ENCODE measurements at places on chromosomes 13 and 19.

GRCh38 chr19:49389406-49389805 is 1.4 kb downstream of the KASH5 start:
- no peak for DNase-seq

DNA sequence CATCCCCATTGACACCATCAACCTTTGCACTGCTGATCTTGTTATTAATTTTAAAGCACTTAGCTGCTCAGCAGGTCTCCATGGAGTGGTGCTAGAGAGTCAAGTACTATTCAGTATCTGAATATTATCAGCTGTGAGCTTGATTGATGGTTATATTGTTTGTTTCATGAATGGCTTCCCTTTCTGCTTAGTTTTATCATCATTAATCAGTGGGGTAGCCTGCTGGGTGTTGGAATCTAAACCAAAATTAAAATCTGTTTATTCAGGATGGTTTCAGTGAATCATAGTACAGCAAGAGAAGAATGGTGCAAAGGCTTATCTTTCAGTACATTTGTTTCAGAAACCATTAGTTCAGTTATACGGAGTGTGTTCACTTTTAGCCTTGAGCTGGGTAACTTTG is 42.5 kb upstream of the SCEL start:
- no peak for DNase-seq

DNA sequence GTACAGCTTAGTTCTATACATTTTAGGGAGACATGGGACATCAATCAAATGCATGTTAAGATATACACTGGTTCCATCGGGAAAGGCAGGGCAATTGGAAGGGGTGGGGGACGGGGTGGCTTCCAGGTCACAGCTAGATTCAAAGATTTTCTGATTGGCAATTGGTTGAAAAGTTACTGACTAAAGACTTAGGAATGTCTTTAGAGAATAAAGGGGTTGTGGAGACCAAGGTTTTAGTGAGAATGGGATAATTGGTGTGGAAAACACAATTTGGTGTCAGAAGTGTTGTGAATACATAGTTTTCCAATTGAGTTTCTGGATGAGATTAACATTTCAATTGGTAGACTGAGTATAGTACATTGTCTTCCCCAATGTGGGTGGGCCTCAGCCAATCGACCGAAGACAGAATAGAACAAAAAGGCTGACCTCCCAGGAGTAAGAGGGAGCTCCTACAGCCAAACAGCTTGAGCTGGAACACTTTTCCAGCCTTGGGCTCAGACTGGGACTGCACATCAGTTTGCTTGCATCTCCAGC is 988 bp upstream of the CCDC169 start:
- DNase-seq = no peak

DNA sequence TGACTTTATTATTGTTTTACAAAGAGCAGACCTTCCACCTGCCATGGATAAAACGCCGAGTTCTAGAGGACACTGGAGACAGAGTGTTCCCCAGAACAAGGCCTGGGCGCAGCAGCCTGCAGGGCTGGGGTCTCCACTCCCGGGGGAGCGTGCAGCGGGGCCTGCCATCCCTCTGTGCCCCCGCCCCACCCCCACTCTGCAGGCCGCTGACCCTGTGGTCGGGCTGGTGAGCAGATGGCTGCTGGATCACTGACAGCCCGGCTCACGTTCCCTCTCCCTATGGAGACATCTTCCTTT is 8.6 kb upstream of the PTBP1 start:
- no peak for DNase-seq

- DNase-seq = no peak
Observed at GRCh38 chr13:39044536-39044935, 6.3 kb downstream of the NHLRC3 start.

GRCh38 chr13:94706843-94707399 is 5.4 kb downstream of the SOX21 start:
- no peak for DNase-seq

- DNase-seq = peak; percentile 42
Observed at GRCh38 chr19:16185768-16186123, 536 bp downstream of the FAM32A start.

DNA sequence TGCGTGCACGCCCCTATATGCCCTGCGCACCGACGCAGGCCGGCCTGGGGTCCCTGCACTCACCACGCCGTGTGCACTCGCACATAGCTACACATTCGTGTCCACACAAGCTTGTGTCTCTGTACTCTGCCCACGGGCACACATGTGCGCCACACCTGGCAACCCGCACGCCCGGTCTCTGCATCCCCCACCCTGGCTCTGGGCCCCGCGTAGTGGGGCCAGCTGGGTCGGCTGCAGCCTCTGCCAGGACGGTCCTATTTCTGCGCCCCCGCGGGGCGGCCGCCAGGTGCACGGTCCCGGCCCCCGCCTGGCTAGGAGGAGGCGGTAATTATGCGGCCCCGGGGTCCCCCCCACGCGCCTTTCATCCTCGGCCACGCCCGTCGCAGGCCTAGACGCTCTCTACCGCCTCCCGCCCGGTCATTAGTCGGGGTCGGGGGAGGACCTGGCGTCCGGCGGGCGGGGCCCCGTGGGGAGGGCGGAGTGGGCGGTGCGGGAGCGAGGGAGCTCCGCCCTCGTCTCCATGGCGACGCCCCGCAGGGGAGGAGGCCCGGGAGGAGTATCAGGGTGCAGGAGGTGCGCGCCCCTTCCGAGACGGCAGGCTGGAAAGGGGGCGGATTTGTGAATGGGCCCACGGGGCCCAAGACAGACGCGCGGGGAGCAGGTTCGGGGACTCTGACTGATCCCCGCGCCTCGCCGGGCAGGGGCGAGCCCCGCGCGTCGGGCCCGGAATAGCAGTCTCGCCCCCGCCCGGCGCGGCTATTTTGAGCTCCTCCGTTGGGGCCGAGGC is 2.8 kb upstream of the CIRBP start:
- DNase-seq = peak; percentile 83

DNA sequence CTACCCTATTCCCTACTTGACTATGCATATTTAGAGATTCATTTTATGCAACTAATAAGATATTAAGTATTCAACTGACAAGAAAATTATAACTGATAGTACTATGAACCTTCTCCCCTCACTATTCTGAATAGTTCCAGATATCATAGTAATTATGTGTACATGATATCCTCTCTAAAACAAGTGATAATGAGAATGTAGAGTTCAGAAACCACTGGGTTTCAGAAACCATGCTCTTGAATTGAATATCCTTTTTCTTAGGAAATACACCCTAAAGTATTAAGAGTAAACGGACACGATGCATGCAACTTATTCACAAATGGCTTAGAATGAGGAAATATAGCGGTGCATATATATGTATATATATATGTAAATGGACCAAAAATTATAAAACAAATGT is 160.9 kb downstream of the TBC1D4 start:
- DNase-seq = no peak

GRCh38 chr13:112623051-112623711 is 35.2 kb upstream of the TUBGCP3 start:
- no peak for DNase-seq

DNA sequence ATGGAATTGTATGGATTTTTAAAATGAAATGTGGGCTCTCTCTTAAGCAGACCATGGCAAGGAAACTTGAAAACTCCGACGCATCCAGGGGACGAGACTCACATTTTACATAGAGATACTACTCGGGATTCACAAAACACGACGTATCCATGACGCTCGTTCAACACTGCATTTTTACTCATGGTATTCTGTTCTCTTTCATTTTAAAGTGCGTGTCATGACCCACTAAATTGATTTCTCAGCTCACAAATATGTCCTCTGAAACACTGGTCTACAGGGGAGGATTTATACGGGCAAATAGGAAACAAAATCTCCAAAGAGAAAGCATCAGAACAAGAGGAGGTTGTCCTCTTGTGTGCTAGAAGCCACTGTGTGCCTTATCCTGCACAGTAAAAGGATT is 523.5 kb downstream of the MYO16 start:
- no peak for DNase-seq

- DNase-seq = no peak
Observed at GRCh38 chr19:3984584-3984907, 717 bp downstream of the EEF2 start.

DNA sequence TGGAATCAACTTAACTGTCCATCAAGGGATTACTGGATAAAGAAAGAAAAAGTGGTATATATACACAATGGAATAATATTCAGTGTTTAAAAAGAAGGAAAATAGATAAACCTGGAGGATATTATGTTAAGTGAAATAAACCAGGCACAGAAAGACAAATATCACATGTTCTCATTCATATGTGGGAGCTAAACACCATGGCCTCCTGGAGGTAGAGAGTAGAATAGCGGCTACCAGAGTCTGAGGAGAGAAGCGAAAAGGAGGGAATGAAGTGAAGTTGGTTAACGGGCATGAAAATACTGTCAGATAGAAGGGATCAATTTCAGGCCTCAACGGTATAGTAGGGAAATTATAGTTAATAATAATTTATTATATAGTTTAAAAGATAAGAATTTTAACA is 147.5 kb upstream of the OBI1 start:
- no peak for DNase-seq

- DNase-seq = no peak
Observed at GRCh38 chr19:763181-763580, 12.3 kb downstream of the MISP start.

- DNase-seq = no peak
Observed at GRCh38 chr13:45073809-45074208, 46.5 kb upstream of the GTF2F2 start.

- DNase-seq = no peak
Observed at GRCh38 chr13:112885782-112886268, 83.2 kb upstream of the MCF2L start.

- no peak for DNase-seq
Observed at GRCh38 chr13:113742000-113742441, 17.0 kb upstream of the TMEM255B start.

DNA sequence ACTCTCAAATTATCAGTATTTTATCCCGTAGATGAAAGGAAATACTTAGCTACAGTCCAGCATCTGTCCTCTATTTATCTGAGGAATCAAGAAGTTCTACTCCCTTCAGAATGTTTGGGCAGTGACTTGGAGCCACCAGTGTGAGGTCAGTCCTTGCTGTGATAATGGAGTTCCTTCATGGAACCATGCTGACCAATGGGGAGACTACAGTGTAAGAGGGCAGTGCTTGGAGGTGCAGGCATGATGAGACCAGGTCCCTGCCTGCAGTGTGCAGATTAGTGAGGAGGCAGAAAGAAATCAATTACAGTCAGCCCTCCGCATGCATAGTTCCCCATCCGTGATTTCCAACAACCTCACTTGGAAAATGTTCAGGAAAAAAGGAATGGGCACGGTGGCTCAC is at the start of gene C19orf18:
C19orf18 (minus strand) TSS at position 101 of the 400 bp plus-strand sequence. CDS start 102 bp downstream, outside the sequence.
- no peak for DNase-seq

- no peak for DNase-seq
Observed at GRCh38 chr13:112990783-112991182, 21.8 kb downstream of the MCF2L start.

DNA sequence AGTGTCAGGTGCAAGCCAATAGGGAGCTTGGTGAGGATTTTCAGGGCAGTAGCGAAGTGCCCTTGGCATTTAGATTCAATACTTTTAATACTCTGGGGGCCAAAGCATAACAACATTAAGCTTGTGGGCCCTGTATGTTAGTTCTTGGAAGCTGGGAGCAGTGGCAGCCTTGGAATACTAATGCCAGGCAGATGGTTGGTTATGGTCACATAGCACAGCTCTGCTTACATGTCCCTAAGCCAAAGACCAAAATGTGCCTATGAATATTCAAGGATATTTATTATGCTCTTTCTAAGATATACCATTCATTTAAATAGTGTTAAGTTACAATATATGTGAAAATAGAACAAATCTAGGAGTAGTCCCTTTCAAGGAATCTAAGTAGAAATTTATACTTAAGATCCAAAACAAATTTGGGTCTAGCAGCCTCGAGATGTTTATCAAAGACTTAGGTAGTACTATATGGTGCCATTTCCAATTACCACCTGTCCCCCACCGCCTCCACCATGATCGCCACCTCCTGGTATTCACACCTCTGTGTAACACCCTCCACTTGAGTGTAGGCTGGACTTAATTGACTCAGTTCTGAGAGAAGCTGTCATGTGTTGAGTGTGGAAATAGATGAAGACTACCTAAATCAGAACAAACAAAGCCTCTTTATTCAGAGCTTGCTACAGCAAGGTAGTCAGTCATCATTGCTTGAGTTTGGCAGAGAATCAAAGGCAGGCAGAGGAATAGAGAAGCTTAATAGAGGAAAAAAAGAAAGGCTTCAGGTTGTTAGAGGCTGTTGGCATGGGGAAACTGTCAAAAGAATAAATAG is 261.0 kb downstream of the GPC5 start:
- DNase-seq = no peak

GRCh38 chr19:1651568-1652291 is 685 bp downstream of the TCF3 start:
- peak; percentile 29 for DNase-seq

DNA sequence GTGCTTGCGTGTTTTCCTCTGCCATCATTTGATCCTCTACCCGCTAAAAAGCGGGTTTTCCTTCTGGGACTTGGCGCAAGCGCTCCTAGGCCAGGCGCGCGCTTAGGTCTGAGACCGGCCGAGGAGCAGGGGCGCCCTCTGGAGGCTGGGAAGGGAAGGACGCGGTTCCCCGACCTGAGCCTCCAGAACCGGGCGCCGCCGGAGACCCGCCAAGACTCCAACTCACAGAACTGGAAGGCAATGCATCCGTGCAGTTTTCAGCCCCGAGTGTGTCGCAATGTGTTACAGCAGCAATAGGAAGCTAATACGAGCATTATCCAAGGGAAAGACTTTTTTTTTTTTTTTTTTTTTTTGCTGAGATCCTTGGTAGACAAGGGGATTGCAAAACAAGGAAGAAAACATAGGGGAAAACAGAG is 190.9 kb downstream of the COL4A1 start:
- peak; percentile 27 for DNase-seq

- no peak for DNase-seq
Observed at GRCh38 chr13:110689711-110690110, 16.2 kb downstream of the CARS2 start.

DNA sequence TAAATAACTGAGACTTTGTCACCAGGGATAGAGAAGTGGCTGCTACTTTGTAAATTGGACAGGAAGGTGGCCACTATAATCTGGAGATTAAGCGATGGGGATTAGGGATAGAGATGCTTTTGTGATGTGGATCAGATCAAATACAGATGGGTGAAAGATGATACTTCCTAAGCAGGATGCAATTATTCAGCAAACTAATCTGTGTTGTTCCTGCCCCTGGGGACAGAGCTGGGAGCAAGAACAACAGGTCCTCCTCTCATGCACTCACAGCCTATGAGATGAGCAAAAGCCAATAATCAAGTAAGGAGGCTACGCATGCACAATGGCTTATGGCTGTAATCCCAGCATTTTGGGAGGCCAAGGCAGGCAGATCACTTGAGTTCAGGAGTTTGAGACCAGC is 4.6 kb downstream of the RGL3 start:
- DNase-seq = no peak

Data from activated gamma-delta T cell treated with Interleukin-2 at 50 U/mL for 16 hours (primary cell).